ENCODE measurements at places on chromosomes 16 and 17.

GRCh38 chr16:46715769-46716305 is 26.4 kb downstream of the ORC6 start:
- DNase-seq, result no peak

DNA sequence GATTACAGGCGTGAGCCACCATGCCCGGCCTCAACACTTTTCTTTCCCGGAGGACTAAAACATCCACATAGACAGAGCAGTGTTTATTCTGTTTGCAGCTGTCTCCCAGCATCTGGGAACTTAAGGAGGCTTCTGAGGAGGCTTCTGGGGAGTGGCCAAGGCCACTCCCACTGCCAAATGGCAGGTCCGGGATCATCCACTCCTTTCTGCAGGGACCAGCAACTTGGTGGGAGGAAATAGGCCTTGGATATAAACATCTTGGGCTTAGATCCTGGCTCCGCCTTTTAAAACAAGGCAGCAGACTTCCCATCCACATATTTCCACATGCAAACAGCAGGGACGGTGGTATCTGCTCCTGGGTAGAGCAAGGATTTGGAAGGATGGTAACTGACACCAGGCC is 14.1 kb upstream of the SPATA32 start:
- DNase-seq, result no peak

DNA sequence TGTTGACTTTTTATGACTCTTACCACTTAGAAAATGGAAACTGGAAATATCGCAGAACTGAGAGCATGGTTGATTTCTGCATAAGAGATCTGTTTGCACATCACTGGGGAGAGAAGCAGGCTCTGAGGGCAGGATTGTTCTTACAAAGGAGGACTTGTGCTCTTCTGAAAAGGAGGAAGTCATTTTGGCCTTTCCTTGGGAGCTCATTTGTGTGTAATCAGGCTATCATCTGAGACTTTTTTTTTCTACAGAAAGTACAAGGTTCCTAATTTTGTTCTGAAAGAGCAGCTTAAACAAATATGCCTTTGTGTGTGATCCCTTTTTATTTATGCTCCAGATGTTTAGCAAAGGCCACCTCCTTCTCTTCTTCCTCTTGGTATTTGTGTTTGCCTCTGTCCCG is 145.7 kb upstream of the CACNG5 start:
- no peak for DNase-seq

DNA sequence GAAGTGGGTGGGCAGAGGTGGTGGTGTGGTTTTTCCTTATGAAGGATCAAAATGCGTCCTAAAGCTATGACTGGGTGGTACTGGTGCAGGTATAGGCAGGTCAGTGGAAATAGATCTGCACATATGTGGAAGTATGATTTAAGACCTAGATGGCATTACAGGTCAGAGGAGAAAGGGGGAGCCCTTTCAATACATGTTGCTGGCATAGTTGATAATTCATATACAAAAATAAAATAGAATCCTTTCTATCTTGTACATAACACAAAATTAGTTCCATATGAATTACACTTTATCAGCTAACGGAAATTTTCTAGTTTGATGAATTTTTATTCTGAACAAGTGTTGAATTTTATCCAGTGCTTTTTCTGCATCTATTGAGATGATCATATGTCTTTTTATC is 20.8 kb upstream of the PIK3R5 start:
- no peak for DNase-seq

- no peak for DNase-seq
Measured at GRCh38 chr16:75620326-75621169, 2.5 kb downstream of the ADAT1 start.

DNA sequence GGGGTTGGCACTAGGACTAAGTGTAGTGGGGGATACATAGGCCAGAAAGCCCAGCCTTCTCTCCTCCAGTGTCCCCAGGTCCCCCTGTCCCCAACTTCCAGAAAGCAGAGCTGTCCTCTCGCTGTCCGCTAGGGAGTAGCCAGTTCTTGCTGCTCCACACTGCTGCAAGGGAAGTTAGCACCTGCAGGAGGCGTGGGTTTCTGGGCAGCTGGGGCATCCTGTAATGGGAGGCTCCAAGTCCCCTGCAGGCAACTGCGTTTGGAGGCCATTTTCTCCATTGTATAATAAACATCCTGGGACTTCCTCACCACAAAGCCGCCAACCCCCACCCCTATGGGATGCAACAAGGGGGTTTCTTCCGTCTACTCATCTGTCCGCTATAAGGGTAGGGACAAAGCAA is 1.7 kb downstream of the RPRML start:
- no peak for DNase-seq

DNA sequence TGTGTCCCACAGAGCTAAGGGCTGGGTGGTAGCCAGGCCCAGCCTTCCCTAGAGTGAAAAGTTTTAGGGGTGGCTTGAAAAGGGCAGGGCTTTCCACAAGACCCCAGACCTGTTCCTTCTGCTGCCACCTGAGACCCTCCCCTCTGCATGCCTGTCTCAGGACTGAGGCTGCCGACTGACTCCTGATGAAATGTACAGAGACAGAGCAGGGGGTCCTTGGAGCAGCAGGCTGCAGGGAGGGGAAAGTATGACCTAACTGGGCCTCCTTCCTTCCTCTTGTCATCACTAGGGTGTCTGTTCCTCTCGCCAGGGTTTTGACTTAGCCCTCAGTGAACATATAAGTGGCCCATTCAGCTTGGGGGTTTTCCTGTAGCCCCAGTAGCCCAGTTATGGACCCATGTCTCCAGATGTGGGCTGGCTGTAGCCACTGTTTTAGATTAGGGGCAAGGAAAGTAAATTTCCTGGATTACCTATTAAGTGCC is 14.9 kb upstream of the NFATC3 start:
- no peak for DNase-seq

DNA sequence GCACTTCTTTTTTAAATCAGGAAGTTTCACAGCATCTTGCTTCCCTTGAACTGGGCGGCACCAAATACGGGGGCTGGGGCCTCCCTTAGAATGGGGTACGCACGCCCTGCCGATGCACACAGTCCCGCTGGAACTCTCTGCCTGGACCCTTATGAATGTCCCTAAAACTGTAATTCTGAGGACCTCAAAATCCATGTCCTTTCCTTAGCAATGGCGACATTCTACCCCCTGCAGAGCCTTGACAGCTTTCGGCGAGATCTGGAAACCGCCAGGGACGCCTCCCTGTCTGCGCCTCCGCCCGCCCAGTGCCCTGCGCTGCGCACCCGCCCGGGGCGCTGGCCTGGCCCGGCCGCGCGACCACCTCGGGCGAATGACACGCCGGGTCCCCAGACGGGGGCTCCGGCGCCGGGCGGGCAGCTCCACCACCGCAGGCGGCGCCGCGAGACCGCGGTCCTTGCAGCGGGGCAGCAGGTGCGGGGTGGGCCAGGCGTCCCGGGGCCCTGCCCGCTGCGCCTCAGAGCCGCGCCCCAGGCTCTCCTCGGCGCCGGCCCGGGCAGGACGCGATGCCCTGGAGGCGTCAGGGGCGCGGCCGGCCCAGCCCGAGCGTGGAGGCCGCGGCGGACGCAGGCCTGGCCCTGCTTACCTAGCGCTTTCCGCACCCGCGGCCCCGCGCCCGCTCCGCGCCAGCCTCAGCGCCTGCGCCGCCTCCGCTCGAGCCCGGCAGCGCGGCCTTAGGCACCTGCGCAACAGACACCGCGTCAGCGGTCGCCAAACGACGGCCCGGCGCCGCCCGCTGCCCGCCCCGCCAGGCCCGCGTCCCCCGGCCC is 548 bp downstream of the HAGH start:
- peak; percentile 45 for DNase-seq

DNA sequence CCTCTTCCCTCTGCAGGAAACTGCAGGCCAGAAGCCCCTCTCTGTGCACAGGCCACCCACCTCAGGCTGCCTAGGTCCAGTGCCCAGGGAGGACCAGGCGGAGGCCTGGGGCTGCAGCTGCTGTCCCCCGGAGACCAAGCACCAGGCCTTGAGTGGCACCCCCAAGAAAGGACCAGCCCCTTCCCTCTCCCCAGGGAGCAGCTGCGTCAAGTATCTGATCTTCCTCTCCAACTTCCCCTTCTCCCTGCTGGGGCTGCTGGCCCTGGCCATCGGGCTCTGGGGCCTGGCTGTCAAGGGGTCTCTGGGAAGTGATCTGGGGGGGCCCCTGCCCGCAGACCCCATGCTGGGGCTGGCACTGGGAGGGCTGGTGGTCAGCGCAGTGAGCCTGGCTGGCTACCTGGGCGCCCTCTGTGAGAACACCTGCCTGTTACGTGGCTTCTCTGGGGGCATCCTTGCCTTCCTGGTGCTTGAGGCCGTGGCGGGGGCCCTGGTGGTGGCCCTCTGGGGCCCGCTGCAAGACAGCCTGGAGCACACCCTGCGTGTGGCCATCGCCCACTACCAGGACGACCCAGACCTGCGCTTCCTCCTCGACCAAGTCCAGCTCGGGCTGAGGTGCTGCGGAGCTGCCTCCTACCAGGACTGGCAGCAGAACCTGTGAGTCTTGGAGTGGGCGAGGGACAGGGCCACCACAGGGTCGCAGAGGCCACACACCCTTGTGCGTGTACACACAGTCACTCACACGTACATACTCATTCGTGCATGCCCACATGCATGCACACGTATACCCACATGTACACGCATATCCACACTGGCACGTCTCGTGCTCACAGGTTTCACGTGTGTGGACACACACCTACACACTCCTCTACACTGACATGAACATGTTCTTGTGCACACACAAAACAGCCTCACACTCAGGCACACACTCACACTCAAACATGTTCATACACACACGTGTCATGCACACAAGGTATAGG is 8.3 kb downstream of the TSPAN10 start:
- no peak for DNase-seq

GRCh38 chr17:36885153-36885735 is 52.0 kb upstream of the LHX1 start:
- DNase-seq, result no peak

- DNase-seq, result no peak
Measured at GRCh38 chr16:17206712-17207111, 264.0 kb downstream of the XYLT1 start.

DNA sequence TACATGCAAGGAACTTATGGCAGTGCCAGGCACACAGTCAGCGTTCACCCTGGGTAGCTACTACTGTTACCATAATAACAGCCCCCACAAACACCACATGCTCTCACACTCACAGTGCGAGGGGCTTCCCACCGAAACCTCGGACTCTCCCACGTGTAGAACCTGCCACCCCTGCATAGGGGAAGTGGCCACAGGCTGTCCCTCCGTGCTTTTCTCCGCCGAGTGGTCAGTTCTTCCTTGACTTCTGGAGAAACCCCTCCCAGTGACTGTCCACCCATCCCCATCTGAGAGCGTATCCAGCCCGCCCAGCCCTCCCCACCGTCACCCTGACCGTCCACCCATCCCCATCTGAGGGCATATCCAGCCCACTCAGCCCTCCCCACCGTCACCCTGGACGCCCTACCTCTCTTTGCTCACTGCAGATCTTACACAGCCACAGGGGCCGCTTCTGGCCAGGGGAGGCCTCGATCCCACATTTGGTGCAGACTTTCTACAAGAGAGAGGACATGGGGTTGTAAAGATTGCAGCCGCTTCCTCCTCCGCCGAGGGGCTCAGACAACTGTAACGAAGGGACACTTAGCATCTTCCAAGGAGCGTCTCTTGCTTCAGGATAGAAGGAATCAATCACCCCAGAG is 71.1 kb downstream of the RPH3AL start:
- DNase-seq, result no peak
